ENCODE measurements at places on chromosomes 16 and 17.

- DNase-seq: no peak
Measured at GRCh38 chr17:73514146-73514863, 129.9 kb downstream of the SDK2 start.

DNA sequence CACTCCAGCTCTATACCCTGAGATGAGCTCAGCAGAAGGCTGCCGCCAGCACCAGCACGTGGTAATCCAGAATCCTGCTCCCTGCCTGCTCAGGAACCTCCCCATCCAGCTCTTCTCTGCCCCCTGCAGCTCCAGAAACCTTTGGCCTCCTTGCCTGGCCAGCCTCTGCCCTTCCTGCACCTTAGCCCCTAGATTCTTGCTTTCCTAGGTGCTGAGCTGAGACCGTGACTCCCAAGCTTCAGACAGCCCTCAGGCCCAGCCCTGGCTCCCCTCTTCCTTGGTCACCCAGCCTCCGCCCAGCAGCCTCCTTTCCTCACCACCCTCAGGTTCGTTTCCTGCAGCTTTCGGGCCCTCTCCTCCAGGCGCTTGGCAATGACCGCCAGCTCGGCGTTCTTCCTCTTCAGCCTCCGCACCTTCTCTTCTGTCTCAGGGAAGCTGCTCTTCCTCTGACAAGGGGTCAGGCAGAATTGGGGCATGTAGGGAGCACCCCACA is 2.6 kb downstream of the TSPOAP1 start:
- no peak for DNase-seq

- DNase-seq: no peak
Measured at GRCh38 chr17:35943537-35943936, at the start of gene LYZL6. LYZL6 (minus strand) TSS chr17:35943713; CDS start chr17:35939356, 4,357 bp downstream.

GRCh38 chr16:84663433-84664101 is 15.3 kb downstream of the KLHL36 start:
- no peak for DNase-seq

DNA sequence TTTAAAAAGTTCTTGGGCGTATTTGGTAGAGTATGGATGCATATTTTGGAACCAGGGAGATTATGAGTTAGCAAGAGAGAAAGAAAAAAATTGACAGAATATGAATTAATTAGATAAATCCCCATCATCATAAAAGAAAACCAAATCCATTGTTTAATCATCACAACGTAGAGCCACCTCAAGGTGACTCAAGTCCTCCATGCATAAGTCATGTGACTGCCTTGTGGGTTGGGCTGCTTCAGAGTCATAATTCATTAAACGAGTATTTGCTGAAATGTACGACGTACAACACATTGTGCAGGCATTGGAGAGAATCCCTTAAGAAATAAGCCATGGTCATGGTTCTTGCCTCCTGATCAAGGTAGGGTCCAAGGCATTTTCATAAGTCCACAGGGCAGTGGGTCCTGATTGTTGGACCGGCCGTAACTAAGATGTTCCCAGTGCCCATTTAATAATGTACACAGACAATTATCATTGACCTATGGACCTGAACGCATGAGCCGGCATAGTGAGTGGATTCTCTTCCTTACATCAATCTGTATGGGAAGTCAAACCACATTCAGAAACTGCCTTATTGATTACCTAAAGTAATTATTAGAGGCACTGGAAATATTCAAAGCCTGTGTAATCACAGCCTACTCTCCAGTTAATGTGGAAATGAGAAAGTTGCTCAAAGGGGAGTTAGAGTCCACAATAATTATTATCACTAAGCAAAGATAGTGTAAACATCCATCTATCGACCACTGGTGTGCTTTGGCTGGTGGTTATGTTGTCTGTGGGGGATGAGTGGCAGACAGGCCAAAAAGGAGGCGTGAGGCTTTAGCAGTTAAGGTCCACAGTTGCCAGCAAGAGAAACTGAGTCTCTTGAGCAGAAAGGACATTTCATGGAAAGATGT is 165.4 kb downstream of the PITPNC1 start:
- no peak for DNase-seq

GRCh38 chr17:79019632-79020584 is 4.1 kb upstream of the C1QTNF1 start:
- DNase-seq: no peak

DNA sequence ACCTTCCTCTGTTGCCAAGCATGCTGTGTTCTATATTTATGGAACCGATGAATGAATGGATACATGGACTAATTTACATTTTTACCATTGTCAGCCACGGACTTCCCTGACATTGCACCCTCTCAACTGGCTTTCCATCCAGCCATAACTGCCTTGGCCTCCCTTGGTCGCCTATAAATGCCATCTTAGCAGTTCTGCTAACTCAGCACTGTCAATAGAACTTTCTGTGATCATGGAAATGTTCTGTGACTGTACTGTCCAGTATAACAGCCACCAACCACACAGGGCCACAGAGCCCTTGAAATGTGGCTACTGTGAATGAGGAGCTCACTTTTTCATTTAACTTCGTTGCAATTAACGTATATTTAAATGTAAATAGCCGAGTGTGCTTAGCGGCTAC is 8.7 kb upstream of the BCO1 start:
- no peak for DNase-seq

GRCh38 chr16:51010817-51011216 is 140.3 kb downstream of the SALL1 start:
- no peak for DNase-seq

DNA sequence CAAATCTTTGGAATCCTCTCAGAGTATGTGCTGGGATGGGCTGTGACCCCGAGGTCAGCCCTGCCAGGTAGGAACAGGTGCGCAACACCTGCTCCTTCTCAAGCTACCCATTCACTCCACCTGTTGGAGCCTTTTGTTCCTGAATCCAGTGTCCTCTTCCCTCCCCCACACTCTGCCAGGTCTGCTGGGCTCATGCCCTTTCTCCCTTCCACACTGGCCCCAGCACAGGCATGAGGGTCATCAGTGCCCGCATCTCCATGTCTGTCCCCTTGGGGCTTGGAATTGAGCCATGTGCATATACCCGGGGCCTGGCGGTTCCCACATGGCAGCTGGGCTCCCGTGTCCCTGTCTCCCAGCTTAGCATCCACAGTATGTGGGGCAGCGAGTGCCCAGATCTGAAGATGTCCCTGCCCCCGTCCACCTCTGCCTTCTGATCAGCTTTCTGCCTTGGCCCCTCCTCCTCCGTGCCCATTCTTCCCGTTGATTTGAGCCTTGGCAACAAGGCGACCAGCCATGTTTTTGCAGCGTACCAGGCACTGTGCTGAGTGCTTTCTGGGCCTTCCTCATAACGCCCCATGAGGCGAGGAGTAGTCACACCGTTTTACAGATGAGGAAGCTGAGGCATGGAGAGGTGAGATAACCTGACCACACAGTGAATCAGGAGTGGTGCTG is 102.2 kb downstream of the RAP1GAP2 start:
- DNase-seq: no peak

DNA sequence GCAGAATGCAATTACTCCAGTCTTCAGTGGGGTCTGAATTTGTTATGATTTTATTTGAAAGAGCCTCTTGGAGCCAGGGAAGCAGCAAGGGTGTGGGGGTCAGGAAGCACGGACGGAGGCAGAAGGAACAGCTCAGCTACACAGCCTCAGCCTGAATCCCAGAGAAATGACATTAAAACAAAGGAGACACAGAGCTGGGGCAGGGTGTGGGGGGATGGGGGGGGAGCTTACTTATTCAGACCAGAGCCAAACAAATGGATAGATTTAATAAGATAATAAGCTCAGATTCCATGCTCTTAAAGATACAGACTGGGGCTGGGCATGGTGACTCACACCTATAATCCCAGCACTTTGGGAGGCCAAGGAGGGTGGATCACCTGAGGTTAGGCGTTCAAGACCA is 195.3 kb downstream of the ZNF423 start:
- no peak for DNase-seq

DNA sequence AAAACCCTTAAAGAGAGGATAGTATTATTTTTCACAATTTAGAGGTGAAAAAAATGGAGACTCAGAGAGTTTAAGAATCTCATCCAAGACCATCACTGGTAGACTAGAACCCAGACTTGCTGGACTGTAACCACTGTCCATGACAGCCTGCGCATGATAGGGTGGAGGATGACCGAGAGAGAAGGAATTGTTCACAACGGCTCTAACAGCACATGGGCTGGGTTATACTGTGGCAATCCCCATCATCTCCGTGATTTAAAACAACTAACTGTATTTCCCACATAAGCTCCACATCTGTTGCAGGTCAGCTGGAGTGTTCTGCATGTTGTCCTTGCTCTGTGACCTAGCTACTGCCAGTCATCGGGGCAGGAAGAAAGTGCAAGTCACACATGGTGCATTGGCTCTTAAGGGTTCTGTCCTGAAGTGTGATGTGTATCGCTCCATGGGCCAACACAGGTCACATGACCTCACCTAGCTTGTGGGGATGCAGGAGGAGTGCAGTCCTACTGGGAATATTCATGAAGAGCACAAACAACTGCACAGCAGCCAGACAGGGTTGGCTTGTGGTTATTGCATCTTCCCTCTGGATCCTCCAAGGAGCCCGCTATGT is 131.2 kb upstream of the MPHOSPH6 start:
- no peak for DNase-seq

DNA sequence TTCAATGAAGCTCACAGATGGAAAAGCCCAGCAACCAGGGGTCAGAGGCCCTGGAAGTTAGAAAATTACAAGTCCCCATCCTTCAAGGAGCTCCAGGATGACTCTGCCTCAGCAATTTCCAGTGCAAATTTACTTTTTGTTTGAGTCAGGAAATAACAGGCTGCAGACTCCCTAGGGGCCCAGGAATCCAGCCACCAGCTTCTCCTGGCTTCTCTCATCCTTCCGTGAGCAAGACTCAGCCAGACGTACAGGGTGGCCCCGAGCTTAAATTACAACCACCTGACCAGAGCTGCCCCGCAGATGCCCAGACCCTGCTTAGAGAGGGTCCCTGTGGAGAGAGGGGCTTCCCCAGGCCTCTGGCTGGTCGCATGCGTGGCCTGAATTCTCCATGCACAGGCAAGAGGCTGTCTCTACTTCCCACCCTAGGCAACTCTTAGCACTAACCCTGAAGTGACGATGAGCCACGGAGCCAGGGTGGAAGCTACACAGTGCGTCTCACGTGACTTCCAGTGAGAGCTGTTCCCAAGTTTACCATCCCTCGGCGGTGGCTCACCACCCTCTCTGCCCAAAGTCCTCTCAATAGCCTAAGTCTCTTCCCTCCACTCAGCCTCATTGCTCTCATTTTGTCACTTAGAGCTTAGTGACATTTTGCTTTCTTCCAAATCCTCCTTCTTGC is 27.1 kb downstream of the GPR142 start:
- DNase-seq: no peak

GRCh38 chr16:65684230-65684629 is 562.4 kb upstream of the CDH11 start:
- DNase-seq: no peak

DNA sequence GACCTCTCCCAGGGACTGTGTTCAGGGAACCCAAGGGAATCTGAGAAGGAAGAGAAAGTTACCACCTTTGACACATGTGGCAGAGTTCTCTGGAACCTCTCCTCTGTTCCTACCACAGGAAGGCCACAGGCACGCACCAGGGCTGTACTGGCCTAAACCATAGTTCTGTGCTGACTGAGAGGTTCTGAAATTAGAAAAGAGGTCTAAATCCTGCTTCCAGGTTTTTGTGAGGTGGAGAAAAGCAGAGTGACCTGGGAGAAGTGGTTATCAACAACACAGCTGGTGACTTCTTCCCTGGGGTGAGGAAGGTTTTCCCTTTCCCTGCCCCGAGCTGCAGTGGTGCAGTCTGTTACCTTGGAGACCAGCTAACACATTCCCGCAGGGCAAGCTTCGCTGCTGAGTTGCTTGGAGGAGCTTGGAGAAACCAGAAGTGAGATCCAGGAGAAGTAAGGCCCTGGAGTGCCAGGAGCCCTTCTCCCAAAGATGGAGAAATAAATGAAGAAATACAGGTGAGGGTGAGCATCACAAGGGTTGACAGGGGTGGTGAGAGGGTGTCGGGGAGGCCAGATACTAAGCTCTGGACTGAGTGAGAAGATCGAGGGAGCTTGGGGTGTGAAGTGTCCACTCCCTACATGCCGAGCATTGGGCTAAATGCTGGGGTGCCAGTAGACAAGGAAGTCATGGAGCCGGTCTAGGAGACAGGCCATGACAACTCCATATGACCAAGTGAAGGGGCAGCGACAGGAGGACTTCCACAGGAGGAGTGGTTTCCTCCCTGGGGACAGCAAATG is at the start of gene VWA3A:
TSS of gene VWA3A (plus strand) at position 399 of the 791 bp plus-strand sequence. CDS start at position 496, 97 bp downstream.
- DNase-seq: peak; percentile 55

- DNase-seq: peak; percentile 42
Measured at GRCh38 chr17:72151565-72152386, 31.0 kb downstream of the SOX9 start.

DNA sequence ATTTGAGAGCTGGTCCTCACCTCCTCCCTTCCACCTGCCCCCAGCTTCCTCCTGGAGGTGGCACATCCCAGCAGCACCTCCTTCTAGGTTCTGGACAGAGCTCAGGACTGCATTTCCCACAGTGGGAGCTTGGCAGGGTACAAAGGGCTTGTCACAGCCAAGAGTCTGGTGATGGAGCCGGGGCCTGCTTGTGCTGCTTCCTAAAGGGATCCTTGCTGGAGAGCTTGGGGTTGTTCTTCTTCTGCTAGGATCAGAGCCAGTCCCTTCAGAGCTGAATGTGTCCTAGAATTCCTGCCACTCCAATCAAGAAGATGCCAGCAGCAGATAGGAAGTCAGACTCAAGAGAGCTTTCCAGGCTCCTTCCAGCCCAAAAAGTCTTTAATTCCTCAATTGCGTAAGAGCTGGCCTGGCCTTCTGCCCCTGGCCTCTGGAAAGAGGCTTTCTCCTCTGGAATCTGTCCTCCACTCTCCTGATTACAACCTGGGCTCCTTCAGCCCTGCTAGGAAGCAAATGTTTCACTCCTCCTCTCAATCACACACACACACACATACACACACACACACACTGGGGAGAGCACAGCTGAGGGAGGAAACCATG is 4.4 kb downstream of the CD300E start:
- peak; percentile 26 for DNase-seq
